Upper lobe of right lung (tissue), 1 donor: ENCODE measurements at places on chromosomes 2 and 18. TPM values are rescaled to one million over a fixed set of nuclear protein-coding genes. Genes with fewer than 3 reads are reported as not detected.

The RAPGEF4 gene
- total RNA-seq = 21.8 TPM

The ATP8B1 gene
- 30.7 TPM for total RNA-seq

The PDE1A gene
- total RNA-seq = 6.3 TPM

The FKBP1B gene
- total RNA-seq = 13.2 TPM

The ICA1L gene
- 2.3 TPM for total RNA-seq

The CTNNA2 gene
- total RNA-seq = not detected

The RIT2 gene
- total RNA-seq = not detected

DNA sequence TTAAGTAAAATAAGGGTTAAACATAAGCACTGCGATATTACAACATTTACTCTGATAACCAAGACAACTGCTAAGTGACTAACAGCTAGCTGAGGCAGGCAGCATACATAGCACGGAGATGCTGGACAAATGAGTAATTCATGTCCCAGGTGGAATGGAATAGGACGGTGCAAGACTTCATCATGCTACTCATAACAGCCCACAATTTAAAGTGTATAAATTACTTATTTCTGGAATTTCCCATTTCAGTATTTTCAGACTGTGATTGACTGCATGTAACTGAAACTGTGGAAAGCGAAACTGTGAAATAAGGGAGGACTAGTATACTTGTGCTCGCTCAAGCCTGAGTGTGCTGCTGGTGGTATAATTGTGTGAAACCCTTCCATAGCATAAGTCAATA lies 12.9 kb downstream of the IER3IP1 start:
- no peak for DNase-seq

DNA sequence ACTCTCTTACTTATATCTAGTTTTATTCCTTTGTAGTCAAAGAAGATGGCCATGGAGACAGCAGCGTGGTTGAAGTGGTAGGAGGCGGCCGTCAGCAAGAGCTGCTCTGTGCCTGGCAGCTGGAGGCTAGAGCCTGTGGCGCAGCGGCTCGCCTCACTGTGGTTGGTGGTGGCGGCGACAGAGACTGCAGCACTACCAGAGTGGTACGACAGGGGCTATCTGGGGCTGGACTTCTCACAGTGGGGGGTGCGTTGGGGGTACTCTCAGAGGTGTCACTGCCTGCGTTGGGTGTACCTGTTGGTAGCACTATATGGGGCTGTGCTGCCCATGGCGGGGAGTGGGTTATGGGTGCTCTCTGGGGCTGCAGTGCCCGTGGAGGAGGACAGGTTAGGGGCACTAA lies 8.5 kb upstream of the ANKRD62 start:
- no peak for DNase-seq

GRCh38 chr2:218021536-218022071 lies 18.8 kb upstream of the TNS1 start:
- peak; percentile 62 for DNase-seq

DNA sequence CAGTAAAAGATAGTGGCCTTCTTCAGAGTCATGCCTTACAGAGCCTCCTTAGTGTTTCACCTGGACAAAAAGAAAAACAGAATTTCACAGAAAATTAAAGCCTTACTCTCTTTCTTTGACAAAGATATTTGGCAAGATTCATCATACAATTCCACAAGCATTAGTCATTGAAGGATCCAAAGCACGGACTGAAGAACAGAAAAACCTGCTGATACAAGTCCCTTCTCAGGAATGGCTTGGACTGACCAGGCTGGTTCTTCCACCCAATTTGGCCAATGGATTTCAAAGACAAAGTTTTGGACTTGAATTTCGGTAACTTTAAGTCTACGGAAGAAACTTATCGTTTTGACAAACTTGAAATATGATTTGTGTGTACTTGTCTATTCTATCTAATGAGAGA lies 39.1 kb upstream of the GALNT3 start:
- DNase-seq = no peak

DNA sequence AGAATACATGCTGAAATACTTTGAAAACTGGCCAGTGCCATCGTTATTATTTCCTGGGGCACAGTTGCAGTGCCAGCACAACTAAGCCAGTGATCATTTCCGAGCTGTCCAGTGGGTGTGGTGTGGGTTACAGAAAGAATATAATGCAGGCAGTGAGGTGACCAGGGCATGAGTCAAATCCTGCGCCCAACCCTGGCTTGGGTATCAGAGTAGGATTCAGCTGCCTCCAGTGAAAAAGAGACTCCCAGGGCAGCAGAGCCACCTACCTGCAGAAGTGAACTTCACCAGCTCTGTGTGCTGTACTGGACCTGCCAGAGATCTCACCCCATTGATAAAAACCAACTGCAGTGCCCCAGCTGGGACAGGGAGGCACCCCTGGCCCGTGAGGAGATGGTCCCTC lies 18.0 kb downstream of the SLC9A2 start:
- no peak for DNase-seq

DNA sequence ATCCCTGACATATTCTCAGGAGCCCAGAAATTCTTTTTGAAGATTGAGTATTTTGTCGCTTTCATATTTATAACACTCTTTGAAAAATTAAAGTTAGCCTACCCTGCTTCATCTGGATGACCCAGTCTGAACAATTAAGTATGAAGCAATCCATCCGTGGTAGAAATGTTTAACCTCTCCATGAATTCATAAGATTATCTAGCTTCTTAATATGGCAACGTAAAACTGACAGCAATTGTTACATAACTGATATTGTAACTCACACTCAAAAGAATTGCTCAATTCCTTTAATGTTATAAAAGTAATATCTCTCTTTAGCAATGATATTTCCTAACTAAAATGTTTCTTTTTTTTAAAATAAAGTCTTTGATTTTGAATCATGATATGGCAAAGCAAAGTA lies 7.2 kb upstream of the ABCA12 start:
- no peak for DNase-seq

DNA sequence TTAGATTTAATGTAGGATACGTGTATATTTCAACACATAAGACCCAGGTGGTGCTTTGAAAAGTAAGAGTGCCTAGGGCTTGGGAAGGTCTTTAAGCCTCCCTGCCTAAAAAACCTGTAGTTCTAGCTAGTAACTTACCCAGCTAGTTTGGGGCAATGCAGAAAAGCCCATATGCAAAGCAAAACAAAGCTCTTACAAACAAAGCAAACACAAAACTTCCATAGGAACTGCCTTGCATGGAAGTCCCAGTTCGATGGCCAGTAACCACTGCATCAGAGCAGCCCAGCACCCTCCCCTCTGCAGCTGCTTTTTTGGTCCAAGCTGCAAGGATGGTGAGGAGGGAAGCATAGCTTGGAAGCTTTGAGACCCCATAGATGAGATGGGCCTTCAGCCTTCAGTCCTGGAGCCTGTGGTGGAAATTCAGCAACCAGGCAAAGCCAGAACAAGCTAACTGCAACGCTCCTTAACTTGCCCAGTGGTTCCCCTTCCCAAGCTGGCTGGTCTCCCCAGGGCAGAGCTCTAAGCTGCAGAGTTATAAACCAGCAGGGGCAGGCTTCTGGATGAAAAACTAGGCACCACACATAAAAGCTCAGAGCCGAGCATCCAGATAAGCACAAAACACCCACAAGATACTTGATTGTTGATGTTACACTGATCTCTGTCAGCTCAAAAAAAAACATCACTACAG lies 16.2 kb downstream of the C2orf76 start:
- no peak for DNase-seq

DNA sequence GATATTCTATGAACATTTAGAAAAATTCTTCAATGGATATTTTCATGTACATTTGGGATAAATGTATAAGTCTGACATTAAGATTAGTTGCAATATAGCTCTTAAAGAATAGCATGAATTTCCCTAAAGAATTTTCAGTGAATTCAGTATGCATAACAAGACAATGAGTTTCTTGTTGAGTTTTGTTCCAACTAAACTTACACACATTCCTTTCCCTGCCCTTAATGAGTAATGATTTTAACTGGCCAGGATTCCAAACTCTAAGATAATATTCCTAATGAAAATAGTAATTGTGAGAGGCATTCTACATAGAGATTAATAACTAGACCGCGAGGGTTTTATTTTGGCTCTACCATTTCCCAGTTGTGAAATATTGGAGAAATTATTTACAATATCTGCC lies 390.3 kb upstream of the GALNT5 start:
- DNase-seq = no peak

- DNase-seq = no peak
Observed at GRCh38 chr18:35610089-35610488, 28.5 kb downstream of the GALNT1 start.
